ENCODE measurements at places on chromosomes 5 and 9.

GRCh38 chr9:87714819-87715218 is 11.1 kb upstream of the CTSL start:
- no peak for DNase-seq

DNA sequence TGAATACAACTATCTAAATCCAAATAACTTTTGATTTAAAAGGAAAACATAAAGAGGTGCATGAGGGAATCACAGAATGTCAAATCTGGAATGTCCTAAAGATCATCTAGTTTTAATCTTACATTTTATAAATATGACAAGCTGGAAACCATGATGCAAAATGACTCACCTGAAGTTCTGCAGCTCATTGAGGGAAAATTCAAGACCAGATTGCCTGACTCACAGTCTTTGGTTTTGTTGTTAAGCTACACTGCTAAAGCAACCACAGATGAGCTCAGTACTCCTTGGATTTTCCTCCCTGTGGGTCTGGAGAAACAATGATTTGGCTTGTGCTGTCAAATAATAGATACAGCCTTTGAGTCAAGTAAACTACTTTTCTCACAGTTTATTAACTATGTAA is 19.1 kb upstream of the EDIL3 start:
- DNase-seq = no peak

GRCh38 chr5:73426034-73426433 is 22.5 kb downstream of the FOXD1 start:
- no peak for DNase-seq

DNA sequence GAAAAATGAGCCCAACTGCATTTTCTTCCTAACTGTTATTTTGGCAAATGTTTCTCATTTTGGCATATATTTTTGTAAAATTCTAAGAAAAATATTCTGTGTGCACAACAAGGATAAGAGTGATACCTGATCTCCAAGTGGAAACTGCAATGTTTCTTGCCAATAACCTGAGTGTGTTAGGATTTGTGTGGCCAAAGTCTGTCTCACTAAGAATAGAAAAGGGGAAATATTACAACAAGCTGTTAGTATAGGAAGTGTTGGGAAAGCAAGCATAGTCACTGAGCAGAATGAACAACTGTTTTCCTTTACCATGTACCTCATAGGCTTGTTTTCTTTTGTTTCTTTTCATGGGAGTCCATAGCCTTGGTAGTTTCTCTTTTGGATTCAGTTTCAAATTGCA is 624.2 kb downstream of the MTRR start:
- no peak for DNase-seq

- no peak for DNase-seq
These were observed 92.6 kb upstream of the GAS1 start for GRCh38 chr9:87039809-87040392.

DNA sequence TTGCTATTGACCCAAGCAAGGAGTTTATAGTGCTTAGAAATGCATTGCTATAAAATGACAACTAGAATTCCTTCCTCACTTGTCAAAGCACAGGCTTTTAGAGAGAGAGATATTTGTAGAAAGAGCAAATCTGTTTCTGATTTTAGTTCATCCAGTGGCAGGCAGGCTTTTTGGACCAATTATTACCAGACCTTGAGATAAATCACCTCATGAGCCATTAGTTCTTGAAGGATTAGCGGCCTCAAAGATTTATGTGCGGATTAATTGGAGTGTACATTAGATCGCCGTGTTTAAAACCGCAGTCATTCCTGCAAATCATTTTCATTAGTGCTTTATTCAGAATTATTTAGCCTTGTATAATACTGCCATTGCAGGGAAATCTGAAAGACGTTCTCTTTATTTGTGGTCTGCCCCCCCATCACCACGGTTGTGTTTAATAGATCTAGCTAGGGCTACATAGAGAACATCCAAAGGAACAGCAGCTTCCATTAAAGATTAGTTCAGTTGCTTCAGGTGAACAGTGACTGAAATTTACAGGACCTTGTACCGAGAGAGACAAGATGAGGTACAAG is 28.8 kb upstream of the TJP2 start:
- no peak for DNase-seq

GRCh38 chr9:6147846-6148245 is 67.8 kb upstream of the IL33 start:
- no peak for DNase-seq

DNA sequence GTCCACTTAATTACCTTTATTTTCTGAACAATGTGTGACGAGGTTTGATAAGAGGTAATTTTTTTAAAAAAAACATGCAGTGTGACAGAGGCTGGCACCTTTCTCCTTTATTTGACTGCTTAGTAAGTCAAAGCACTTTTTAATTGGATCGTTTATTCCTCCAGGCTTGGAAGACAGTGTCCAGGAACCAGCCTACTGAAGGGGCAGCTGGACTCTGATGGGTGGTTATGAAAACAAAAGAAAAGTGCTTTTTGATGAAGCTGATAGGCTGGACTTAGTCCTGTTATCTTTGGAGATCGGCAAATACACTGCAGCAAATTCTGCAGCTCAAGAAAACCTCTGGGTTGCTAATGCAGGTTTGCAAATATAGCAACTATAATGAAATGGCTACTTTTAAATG is 141.7 kb downstream of the DCP2 start:
- no peak for DNase-seq

- DNase-seq = no peak
These were observed 754 bp downstream of the DCAF12 start for GRCh38 chr9:34125681-34126206.

- no peak for DNase-seq
These were observed 29.6 kb downstream of the RC3H2 start for GRCh38 chr9:122875523-122875922.

Data from activated naive CD8-positive, alpha-beta T cell treated with anti-CD3 and anti-CD28 coated beads, Interleukin-2, amount 50 U/mL, for 16 hours (primary cell).